ENCODE measurements at places on chromosomes 5 and 9.

DNA sequence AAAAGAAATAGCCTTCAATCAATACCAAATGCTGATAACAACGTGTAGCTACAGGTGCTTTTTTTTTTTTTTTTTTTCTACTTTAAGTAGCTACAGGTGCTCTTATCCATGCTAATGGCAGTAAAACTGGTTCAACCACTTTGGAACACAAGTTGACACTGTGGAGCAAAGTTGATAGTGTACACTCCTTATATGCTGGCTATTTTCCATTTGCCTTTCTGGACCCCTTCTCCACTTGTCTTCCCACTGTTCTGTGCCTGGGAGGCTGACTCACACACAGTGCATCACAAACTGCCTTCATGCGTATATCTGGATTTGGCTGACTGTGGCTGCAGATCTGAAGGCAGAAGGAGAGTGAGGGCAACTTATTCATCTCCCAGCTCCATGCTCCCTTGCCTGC lies 247.9 kb downstream of the MSX2 start:
- no peak for DNase-seq

- DNase-seq = no peak
Measured at GRCh38 chr5:60886158-60886557, 42.1 kb upstream of the ELOVL7 start.

DNA sequence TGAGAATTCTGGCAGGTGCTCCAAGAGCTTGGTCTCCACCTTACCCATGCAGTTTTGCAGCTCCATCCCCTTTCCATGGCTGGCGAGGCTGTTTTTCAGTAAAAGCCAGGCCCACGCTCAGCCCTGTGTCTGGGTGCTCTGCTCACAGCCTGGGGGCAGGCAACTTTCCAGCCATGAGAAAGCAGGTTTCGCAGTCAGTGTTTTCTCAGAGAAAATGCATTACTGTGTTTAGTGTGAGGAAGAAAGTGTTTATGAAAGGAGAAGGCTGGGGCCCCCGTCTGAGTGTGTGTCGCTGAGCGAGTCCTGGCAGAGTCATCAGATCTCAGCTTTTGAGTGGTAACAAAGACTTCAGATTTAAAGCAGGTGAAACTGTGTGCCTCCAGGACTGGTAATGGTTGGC lies 248.1 kb downstream of the IRX1 start:
- DNase-seq = no peak

DNA sequence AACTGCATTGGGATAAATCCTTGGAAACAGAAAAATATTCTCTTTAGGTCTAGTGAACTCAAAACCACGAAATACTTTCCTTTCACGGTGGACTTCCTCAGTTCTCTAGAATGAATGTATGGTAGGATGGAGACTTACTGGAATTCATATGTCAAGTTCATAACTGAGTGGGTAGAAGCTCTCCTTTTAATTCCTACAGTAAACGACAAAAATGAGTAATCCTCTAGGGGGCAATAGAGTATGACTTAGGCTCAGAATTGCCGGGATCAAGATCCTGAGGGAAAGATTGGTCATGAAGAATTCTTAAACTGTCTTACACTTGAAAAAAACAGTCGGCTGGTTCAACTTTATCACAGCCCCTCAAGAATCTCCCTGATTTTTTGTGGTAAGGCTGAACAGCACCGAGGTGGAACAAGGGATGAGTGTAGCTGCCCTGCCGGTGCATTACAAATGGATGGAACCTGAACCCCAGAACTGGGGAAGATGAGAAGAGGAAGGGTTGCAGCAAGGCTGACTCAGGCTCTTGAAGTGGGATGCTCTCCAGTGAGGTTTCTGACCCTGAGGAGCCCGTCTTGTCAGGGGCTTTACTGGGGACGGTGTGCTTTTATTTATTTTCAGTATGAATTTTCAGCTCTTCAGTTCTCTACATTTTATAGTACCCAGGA lies 14.0 kb upstream of the LOX start:
- DNase-seq = peak; percentile 42

GRCh38 chr9:120477534-120478001 lies 102.4 kb downstream of the CDK5RAP2 start:
- DNase-seq = peak; percentile 75

DNA sequence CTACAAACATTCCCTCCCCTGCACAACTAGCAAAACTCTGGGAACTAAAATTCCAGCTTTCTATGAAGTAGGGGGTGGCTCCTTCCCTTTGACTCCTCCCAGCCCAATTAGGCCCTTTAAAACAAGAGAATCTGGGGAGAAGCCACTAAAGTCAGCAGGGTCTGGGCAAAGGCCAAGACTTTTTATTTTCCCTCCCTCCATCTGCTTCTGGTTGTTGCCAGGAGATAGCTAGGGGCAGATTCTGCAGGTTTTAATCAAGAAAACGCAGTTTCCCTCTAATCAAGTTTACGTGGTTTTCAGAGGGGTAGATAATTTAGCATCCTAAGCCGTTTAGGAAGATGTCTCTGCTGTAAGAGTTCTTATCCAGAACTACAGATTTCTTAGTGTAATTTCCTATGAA lies 114.5 kb upstream of the CDH6 start:
- no peak for DNase-seq

DNA sequence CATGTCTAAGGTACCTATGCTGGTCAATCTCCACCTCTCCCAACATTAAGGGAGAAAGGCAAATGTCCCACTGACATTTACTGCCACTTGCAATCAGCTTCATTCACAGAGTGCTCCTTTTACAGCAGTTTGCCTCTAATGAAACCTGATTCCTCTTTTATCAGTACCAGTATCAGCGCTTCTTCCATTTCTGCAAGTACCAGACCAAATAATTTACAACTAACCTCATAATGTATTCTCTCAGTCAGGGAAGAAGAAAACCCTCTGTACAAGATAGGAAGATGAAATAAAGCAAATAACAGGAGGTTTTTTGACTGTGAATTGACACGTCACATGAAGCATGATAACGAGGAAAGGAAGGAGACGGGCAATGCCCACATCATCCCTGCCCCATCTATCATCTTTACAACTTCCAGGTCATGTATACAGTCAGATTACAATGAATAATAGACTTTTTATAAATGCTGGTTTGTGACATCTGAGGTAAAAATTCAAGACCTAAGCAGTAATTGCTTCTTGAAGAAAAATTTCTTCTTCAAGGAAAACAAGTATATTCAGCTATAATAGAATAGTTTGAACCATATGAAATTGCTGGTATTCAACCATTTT lies 21.9 kb downstream of the ABITRAM start:
- no peak for DNase-seq

- no peak for DNase-seq
Measured at GRCh38 chr5:18534119-18534518, 899.9 kb downstream of the TAF11L14 start.

- no peak for DNase-seq
Measured at GRCh38 chr9:72361217-72361616, 3.8 kb downstream of the ZFAND5 start.

DNA sequence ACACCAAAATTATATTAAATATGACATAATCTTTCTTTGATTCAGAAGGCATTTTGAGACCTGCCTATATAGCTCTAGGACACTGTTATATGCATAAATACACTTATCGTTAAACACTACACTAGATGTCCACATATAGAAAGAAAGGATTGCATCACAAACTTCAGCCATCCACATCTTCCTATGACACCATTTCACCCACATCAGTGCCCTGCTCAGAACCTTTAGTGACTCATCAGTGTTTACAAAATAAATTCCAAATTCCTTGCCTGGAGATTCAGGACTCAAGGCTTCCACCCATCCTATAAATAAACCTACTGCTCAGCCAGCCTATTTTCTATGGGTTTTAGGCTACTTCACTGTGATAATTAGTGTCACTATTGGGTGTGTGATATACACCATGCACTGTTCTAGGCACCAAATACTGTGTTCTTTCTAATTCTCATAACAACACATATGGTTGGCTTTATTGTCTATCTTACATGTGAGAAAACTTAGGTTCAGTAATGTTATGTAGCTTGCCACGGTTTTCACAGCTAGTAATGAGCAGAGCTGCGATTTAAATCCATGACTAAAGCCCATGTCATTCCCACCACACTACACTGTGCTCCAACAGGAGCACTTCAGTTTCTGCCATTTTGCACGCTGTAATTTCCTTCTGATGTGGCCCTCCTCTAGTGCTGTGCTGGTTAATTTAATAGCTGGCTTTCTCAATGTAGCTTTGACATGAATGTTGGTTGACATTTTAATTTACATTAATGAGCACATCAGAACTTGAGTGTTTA lies 103.3 kb downstream of the SREK1 start:
- DNase-seq = peak; percentile 89

DNA sequence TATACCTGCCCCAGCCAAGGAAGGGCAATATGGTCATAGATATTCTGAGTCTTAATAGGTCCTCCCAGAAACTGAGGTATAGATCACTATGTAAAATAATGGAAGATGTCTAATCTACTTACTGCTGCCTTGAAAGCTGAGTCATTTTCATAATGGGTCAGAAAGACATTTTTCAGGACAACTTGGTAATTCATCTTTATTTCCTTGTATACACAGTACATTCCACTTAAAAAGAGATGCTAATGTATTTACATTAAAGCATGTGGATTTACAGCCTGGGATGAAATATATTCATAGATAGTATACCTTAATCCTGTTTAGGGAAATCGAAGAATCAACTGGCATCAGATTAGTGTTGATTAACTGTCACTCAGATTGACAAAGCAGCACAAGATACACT lies 219.1 kb upstream of the PPP1R2B start:
- no peak for DNase-seq

GRCh38 chr5:99621772-99622681 lies 693.2 kb upstream of the CHD1 start:
- DNase-seq = no peak

DNA sequence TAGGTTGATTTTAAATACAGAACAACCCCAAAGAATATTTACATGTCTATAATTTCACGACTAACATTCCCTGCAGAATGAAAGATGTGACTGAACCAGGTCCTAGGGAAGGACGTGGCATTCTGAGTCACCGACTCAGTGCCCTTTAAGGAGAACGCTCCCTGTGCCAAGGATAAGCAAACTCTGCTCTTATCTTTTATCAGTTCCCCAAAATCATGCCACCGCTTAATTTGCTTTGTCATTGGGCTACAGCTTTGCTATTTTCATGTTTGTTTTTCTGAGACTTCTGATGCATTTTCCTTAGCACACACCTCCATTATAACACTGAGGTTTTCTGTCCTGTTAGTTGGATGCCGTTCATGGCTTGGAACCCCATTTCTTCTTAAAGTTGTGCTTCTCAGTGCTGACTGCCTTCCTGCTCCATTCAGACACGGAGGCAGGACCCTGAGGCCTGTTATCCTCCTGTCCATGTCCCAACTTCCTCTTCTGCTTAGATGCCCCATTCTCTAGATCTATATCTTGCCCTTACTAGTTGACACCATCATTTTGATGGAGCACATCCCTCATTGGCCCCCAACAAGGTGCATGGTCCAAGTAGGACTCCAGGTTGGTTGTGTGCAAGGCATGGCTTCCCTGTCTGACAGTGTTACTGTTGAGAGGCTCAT lies 11.2 kb upstream of the SEMA4D start:
- no peak for DNase-seq

DNA sequence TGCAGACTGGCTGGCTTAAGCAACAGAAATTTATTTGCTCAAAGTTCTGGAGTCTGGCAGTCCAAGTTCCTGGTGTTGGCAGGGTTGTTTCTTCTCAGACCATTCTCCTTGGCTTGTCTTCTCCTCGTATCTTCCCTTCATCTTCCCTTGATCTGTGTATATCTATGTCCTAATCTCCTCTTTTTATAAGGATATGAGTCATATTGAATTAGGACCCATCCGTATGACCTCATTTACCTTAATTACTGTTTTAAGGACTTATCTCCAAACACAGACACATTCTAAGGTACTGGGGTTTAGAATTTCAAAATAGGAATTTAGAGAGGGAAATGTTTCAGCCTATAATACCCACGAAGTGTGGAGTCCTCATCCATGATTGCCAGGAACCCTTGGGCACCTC lies 13.1 kb upstream of the LPAR1 start:
- no peak for DNase-seq

GRCh38 chr5:98810206-98810605 lies 36.7 kb downstream of the RGMB start:
- no peak for DNase-seq

GRCh38 chr5:84565866-84566265 lies 181.2 kb upstream of the EDIL3 start:
- DNase-seq = no peak

GRCh38 chr9:38254756-38255155 lies 137.7 kb upstream of the ALDH1B1 start:
- no peak for DNase-seq

DNA sequence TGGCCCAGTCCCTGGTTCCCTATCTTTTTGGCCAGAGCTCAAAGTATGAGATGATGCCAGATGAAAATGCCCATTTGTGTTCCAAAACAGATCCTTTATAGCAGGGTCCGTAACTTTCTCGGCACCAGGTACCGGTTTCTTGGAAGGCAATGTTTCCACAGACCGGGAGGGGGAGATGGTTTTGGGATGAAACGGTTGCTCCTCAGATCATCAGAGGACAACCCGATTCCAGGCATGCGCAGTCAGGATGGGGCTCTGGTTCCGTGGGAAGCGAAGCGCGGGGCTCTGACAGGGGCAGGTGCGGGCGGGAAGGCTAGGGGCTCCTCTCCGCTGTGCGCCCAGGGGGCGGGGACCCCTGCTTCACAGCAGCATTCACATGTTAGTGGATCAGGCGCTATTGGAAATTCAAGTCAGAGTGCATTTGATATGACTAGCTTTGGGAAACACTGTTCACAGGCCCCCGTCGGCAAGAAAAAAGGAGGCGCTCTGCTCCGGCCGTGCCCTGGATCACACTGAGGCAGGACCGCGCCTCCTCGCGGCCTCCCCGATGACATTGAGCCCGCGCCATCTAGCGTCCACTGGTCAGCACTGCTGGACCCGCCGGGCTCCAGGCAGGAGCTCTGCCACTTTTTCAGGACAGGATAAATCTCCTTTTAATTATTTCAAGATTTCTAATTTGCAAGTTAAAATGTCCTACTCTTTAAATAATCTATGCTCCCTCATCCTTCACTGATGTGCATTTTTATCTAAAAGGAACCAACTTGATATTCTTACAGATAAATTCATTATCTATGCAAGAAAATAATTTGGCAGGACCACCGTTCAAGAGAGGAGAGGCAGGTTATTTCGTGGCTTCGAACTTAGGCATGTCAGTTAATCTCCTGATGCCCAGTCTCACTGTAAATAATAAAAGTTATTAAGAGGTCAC lies 190.0 kb downstream of the FANCC start:
- peak; percentile 91 for DNase-seq

DNA sequence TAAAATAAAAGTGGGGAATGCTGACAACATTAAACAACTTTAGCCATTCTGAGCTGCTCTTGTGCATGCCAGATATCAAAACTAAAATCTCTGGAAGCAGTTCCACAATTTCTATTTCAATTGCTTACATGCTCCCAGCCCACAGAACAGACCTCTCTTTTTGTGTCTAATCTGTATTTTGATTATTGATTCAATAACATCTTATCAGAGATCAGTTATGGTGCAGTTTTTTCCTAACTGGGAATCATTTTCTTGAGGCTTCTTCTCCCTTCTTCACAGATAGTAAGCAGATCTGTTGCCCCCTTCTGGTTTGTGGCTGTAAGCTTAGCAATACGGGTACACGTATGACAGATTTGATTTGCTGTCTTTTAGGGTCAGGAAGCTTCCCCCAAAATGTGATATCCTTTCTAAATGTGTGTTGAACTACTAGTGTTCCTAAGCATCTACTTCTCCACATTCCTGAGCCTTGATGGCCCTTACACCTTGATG lies 39.4 kb downstream of the MRPS27 start:
- peak; percentile 38 for DNase-seq

All from RWPE1 (cell line).